Fibroblast of upper back skin (primary cell): ENCODE measurements at places on chromosomes 2 and 18.

DNA sequence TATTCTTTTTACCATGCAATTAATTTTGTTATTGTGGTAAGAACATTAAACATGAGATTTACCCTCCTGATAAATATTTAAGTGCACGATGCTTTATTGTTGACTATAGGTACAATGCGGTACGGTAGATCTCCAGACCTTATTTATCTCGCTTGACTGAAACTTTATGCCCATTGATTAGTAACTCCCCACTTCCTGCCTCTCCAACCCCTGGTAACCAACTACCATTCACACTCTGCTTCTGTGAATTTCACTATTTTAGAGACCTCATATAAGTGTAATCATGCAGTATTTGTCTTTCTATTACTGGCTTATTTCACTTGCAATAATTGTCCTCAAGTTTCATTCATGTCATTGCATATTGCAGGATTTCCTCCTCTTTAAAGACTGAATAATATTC, 195.7 kb upstream of the ID2 start:
- DNase-seq, result no peak

DNA sequence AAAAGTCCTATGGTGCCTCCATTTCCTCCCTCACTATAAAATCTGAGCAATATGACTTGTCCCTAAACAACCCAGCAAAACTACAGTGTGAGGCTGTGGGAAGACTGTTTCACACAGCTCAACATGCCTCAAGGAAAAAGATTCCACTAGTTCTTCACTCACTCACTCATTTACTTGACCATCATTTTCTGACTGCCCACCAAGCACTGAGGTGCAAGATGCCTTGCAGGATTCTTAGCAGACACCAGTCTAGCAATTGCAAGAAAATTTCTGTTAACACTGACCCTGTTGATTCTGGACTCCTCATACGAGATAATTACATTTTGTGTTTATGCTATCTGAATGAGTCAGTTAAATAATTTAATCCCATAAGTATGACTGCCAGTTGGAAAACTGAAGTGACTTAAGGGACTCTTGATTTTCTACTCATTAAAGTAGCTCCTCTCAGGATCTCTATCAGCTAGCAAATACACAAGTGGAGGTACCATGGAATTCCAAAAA, 51.9 kb upstream of the PCBP1 start:
- no peak for DNase-seq

GRCh38 chr2:67258831-67259230, 138.3 kb upstream of the ETAA1 start:
- DNase-seq, result peak; percentile 10

- DNase-seq, result no peak
Measured at GRCh38 chr2:8644605-8645175, 37.2 kb upstream of the ID2 start.

- DNase-seq, result no peak
Measured at GRCh38 chr18:63575681-63576080, 11.5 kb upstream of the SERPINB13 start.

GRCh38 chr2:44839771-44840502, 101.6 kb upstream of the SIX3 start:
- DNase-seq, result no peak
